T-helper 17 cell (primary cell): ENCODE measurements at places on chromosomes 16 and 17. TPM values are rescaled to one million over a fixed set of nuclear protein-coding genes. Genes with fewer than 3 reads are reported as not detected.

XAF1 gene
- total RNA-seq = 41.2 TPM

SLC47A2 gene
- not detected for total RNA-seq

SERPINF2 gene
- total RNA-seq = 0.29 TPM

CD300E gene
- 0.81 TPM for total RNA-seq

HLF gene
- 22.5 TPM for total RNA-seq

HSD3B7 gene
- 0.21 TPM for total RNA-seq

DPEP1 gene
- not detected for total RNA-seq

ARHGAP44 gene
- total RNA-seq = not detected

FOXF1 gene
- total RNA-seq = not detected

NSRP1 gene
- 28.8 TPM for total RNA-seq

SOX15 gene
- not detected for total RNA-seq

TMIGD1 gene
- total RNA-seq = not detected

SLC38A8 gene
- not detected for total RNA-seq

ZNF469 gene
- 0.32 TPM for total RNA-seq

POLDIP2 gene
- total RNA-seq = 30.7 TPM

CEP295NL gene
- 2.9 TPM for total RNA-seq

CCDC154 gene
- total RNA-seq = 1.3 TPM

SLC5A10 gene
- total RNA-seq = not detected

KRTAP4-9 gene
- not detected for total RNA-seq

ADAM11 gene
- total RNA-seq = 0.40 TPM

SLC22A31 gene
- 0.52 TPM for total RNA-seq

HEATR9 gene
- total RNA-seq = 0.50 TPM

MGAT5B gene
- 1.4 TPM for total RNA-seq

CCDC40 gene
- 3.4 TPM for total RNA-seq

SLC2A4 gene
- not detected for total RNA-seq

SLC12A3 gene
- not detected for total RNA-seq

DRG2 gene
- 43.6 TPM for total RNA-seq

TNFRSF13B gene
- total RNA-seq = 1.1 TPM

TSPAN10 gene
- total RNA-seq = 0.15 TPM

FMNL1 gene
- 550 TPM for total RNA-seq

TPSAB1 gene
- total RNA-seq = not detected

CAMKK1 gene
- 5.9 TPM for total RNA-seq

SPNS3 gene
- total RNA-seq = 1.8 TPM

RAC3 gene
- total RNA-seq = 2.6 TPM

CLDN7 gene
- 0.78 TPM for total RNA-seq

KRT28 gene
- not detected for total RNA-seq

PABPN1L gene
- not detected for total RNA-seq

TMEM235 gene
- total RNA-seq = not detected

YBX2 gene
- not detected for total RNA-seq

PRSS8 gene
- total RNA-seq = not detected

RAB11FIP4 gene
- total RNA-seq = 47.4 TPM

LCMT1 gene
- total RNA-seq = 43.4 TPM

LGALS9 gene
- total RNA-seq = 66.3 TPM

PLCG2 gene
- total RNA-seq = 16.2 TPM

LGALS9B gene
- not detected for total RNA-seq

DRC3 gene
- total RNA-seq = not detected

PRR35 gene
- total RNA-seq = not detected

HBA2 gene
- total RNA-seq = not detected

KCNH4 gene
- total RNA-seq = 0.94 TPM

CCL18 gene
- not detected for total RNA-seq

C1QL1 gene
- total RNA-seq = not detected

CDH13 gene
- total RNA-seq = not detected

C17orf107 gene
- total RNA-seq = 10.7 TPM

CRYM gene
- not detected for total RNA-seq

TBKBP1 gene
- total RNA-seq = 2.6 TPM

IRX6 gene
- not detected for total RNA-seq

SPPL2C gene
- total RNA-seq = not detected

EPX gene
- not detected for total RNA-seq

ARHGAP23 gene
- 0.47 TPM for total RNA-seq
